SK-MEL-5 (cell line): ENCODE measurements at places on chromosomes 4 and X. TPM values are rescaled to one million over a fixed set of nuclear protein-coding genes. Genes with fewer than 3 reads are reported as not detected.

XAGE1B gene
- total RNA-seq: 1.8 and 15.3 TPM in 2 replicates

CLDN34 gene
- total RNA-seq: not detected in 2 replicates

DNA sequence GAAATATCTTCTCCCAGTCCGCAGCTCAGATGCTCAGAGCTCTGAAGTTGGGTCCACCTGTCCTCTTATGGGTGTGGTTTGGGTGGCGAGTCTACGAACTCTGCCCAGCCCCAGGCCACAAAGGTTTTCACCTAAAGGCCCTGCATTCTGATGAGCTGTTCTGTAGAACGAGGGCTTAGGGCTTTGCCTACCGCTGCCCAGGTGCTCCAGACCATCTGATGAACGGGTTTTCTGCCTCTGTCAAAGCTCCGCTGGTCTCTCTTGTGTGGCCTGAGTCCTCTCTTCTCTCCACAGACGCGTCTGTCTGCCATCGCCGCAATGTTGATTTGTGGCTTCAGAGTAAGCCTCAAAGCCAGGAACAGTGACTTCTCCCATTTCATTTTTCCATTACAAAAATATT, 28.4 kb upstream of the CPLX1 start:
- no peak for DNase-seq

DNA sequence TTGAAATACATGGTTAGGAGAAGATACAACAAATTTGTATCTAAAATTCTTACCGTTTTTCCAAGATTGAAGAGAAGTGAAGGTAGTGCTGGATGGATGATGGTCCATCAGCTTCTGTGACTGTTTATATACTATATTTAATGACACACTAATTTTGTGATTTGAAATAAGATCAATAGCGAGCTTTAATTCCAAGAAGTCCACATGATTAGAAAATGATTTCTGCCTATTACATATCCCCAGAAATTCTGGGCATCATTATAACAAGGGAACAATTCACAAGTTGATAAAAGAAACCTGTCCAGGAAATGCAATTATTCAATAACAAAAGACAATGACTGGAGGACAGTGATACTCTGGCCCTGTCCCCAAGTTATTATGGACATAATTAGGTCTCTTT, at the start of gene CSN2:
TSS of gene CSN2 (minus strand) at position 101 of the 400 bp plus-strand sequence. CDS start 4,733 bp downstream, outside the sequence.
- no peak for DNase-seq

DNA sequence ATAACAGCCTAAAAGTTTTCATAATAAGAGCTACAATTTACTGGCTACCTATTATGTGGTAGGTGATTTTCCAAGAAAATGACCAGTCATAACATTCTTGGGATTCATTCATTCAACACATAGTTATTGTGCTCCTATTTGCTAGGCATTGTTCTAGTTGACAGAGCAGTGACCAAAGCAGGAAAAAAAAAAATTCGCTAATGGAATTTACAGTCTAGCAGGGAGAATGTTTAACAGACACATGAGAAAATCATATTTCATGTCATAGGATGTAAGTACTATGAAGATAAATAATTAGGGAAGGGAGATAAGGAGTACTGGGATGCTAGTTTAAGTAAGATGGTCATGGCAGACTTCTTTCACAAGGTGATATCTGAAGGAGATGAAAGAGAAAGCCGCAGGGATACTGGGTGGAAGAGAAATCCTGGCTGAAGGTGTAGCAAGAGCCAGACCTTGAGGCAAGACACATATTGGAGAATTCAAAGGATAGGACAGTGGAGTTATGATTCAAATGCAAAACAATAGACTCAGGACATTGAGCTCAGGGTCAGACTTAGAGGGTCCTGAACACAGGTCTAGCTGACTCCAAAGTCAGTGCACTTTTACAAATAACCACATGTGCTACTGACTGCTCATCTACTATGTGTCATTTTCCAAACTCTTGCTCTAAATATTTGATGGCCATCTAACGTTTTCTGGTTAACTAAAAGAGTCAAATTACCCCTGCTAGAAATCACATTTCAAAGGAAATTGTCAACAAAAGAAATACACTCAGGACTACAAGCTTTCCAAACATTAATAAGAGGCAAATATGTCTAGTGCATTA, 20.4 kb downstream of the SPCS3 start:
- no peak for DNase-seq

DNA sequence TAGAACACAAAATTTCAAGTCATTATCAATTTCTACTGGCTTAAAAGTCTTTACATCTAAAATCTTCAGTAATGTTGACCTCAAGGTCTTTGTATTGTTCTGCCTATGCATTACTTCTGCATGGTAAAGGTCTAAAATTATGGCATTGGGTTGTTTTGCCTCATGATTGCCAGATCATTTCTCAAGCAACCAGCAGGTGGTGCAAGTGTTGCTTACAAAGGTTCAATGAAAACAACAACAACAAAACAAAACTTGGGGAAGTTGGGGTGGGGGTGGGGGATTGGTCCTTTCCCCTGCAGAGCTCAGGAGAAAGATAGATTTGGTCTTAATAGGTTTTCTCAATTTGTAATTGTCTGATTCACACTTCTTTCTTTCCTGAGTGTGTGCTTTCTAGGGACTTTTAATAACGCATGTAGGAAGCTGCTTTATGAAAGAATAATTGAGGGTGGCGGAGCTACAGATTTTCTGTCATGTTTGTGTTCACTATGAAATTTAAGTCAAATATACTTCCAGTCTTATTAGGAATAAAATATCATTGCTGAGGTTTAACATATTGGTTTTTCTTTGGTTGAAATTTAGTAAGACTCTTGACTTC, 145.1 kb downstream of the COL4A5 start:
- peak; percentile 60 for DNase-seq

DNA sequence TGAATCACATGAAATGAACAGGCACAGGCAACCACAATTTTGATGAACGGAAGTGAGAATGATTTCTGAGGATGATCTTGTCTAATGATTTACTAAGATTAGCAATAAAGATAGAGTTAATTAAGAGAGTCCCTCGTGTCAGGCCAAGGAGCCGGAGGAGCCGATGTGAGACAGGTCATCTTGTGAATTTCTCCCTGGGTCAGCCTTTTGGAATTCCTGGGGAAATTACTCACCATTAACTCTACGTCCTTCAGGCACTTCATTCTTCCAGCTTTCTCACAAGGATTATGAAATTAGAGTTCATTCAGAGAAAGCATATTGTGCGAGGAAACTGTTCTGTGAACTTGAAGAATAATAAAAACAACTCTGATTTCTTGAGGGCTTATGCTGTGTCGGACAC, 86.7 kb downstream of the PSAPL1 start:
- DNase-seq: no peak

DNA sequence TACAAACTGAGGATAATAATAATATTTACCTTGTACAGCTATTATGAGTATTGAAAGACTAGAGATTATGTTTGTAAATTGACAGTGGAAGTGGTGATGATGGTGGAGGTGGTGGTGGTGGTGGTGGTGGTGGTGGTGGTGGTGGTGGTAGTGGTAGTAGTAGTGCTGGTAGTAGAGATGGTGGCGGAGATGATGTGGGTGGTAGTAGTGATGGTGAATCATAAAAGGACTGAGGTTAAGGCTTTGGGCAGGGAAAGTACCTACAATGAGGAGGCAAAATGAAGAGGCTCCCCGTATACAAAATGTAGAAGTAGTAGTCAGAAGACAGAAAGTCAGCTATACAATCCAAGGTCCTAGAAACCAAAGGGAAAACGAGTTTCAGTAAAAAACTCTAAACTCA, 214.1 kb downstream of the BCOR start:
- no peak for DNase-seq

DNA sequence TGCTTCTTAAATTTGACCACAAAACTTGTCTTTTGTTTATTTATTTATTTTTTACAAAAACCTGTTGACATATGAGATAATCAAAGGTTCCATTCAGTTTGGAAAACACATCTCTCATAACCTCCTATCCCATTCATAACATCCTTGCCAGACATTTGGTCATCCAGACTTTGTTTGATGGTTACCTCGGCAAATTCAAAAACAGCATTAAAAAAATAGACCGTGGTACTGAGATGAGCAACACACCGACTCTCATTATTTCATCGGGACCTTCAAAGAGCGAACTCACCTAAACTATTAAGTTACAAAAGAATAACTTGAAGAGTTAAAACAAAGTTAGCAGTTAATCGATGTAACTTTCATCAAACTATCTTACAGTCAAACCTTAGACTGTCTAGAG, 85.8 kb upstream of the RPS6KA3 start:
- no peak for DNase-seq

- DNase-seq: peak; percentile 48
Measured at GRCh38 chrX:129522184-129523078, 859 bp downstream of the SMARCA1 start.

DNA sequence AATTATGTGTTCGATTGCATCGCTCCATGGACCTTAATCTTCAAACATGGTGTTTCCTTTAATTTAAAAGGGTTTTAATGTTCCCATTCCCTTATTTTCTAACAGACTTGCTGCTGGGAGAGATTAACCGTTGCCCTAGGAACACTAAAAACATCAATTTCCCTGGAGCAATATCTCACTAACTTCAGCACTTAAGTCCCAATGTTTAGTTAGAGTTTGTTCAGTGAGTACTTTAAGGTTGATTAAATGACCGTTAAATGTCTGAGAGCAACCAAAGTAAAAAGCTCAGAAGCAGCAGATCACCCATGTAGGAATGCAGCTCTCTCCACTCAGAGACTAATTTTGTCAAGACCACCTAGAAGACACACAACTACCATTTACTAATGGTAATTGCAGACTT, 111.2 kb upstream of the PDE5A start:
- DNase-seq: no peak

- no peak for DNase-seq
Measured at GRCh38 chr4:58602022-58602421, 1491.8 kb upstream of the IGFBP7 start.

- no peak for DNase-seq
Measured at GRCh38 chr4:13917015-13917414, 289.5 kb upstream of the BOD1L1 start.

- no peak for DNase-seq
Measured at GRCh38 chr4:8402640-8403039, 37.9 kb downstream of the ACOX3 start.

- DNase-seq: no peak
Measured at GRCh38 chr4:174135530-174135929, 147.9 kb downstream of the FBXO8 start.

DNA sequence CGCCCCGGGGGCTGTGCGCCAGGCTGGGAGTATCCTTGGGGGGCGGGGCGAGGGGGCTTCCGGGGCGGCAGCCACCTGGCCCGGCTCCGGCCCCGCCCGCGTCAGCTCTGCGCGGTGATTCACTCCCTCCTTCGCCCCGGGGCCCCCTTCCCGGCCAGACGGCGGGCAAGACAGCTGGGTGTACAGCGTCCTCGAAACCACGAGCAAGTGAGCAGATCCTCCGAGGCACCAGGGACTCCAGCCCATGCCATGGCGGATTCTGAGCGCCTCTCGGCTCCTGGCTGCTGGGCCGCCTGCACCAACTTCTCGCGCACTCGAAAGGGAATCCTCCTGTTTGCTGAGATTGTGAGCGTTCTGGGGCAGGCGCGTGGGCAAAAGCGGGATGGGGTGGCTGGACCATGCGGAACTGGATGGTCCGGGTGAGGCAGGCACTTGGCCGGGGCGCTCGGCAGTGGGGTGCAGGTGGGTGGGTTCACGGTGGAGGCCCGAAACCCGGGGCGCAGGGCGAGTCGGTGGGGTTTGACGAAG, at the start of gene PLP2:
TSS of gene PLP2 (plus strand) at position 147 of the 528 bp plus-strand sequence. CDS start at position 250, 103 bp downstream.
- no peak for DNase-seq

GRCh38 chr4:58734030-58734674, 1624.0 kb upstream of the IGFBP7 start:
- DNase-seq: peak; percentile 0

DNA sequence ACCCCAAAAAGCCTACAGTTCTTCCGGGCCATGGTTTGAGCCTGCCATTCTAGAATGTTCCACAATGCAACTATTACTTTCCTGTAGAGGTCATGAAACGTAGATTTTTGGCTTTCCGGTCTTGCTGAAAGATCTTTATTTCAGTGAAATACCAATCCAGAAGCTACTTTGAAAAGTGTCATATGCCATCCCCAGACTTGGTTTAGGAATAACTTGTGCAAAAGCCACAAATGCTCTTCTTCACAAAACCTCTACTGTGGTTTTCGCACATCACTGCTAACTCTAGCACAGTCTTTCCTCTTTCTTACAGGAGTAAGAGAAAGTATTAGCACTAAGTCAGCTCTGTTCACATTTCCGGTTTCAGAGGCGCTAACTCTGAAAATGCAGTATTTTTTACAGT, 12.7 kb upstream of the CD40LG start:
- no peak for DNase-seq

- DNase-seq: no peak
Measured at GRCh38 chrX:139801397-139801813, 93.4 kb upstream of the MCF2 start.

DNA sequence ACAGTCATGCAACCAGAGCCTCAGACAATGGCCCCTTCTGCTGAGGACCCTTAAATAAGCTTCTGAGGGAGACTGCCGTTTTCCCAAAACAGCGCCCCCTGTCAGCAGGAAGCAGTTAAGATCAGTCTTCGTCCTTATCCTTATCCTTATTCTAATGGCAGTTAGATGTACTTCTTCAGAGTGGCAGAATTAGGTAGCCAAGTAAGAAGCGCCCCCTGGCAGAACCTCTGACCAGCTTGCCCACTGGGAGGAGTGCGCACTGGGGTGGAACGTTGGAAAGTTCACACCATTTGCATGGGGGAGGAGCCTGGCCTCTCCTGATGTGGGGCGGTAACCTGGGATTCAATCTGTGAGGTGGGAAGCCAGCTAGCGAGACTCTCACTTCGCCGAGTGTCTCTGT, 133.6 kb upstream of the QRFPR start:
- DNase-seq: peak; percentile 39

GRCh38 chr4:135917011-135917410, 1615.3 kb downstream of the PCDH18 start:
- DNase-seq: peak; percentile 35

DNA sequence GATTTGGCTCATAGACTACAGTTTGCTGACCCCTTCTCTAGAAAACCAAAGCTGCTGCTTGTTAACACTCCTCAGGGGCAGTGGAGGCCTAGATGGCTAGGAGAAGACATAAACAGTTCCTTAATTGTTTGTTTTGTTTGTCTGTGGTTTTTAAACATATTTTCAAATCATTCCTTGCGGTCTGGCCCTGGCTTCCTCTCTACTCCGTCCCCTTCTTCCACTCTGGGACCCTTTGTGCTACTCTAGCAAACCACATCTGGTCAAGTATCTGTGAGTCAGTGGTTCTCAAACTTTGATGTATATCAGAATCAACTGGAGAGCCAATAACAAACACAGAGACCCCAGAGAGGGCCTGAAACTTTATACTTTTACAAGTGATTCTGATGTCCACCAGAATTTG, 36.1 kb downstream of the FRMPD4 start:
- no peak for DNase-seq

GRCh38 chr4:8205241-8205707, 6.2 kb downstream of the SH3TC1 start:
- no peak for DNase-seq
